Hippocampal formation (tissue), 2 donors: ENCODE measurements at places on chromosomes 7 and 10.
A peak's percentile ranks its signal among the peaks of the same experiment; 100 is the strongest.

- DNase-seq: no peak
Observed at GRCh38 chr7:120615703-120616102, 242.2 kb downstream of the TSPAN12 start.

GRCh38 chr10:117677239-117677638, 134.7 kb downstream of the EMX2 start:
- DNase-seq: no peak

GRCh38 chr7:54799792-54800191, 40.8 kb upstream of the SEC61G start:
- no peak for DNase-seq

DNA sequence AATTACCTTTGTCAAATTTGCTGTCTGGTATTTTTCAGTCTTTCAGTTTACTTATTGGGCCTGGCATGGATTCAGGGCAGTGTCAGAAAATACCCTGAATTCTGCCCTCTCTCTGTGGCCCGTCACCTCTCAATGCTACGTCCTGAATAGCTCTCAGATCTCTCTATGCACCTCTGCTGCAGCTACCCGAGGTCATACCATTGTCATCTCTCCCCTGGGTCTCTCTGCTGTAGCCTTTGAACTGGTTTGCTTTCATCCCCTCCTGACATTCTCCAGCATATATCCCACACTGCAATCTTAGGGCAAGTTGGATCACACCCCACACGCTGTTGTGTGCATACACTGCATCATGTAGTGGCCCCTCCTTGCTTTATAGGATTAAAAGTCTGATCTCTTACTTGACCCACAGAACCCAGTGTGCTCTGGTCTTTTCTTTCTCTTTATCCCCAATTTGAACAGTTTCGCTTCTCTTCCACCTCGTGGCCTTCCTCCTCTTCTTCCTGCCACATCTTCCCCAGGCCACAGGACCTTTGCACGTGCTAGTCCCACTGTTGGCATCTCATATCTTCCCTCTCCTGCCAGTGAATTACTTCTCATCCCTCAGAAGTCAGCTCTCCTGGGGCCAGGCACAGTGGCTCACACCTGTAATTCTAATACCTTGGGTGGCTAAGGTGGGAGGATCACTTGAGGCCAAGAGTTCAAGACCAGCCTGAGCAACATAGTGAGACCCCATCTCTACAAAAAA, 372.9 kb downstream of the GALNT17 start:
- DNase-seq: no peak

- DNase-seq: no peak
Observed at GRCh38 chr7:130982160-130982638, 248.2 kb upstream of the KLF14 start.

DNA sequence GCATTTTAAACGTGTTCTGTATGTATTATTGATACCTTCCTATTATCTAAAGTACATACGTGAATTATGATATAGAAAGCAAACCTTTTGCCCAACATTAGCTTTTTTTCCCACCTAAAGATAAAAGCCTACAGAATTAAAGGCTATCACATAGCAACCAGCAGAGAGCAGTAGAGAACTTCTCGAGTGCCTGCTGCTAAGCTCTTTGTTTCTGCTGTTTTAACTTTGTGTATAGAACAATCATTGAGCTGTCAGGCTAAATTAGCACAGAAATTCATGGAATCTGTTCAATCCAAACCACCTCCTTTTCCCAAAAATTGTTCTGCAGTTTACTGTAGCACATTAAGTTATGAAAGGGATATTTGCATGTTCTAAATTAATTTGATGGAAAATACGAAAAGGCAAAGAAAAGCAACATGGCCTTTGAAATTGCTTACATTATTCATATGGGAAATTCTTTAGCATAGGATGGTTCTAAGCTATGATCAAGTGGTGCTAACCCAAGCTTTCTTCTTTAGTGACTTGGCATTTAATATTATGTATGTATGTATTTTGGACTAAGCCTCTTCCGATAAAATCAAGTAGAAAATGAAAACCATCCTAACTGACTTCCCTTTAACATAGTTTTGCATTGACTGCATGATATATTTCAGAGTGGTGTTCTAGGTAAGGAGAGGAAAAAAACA, 1288.5 kb downstream of the GATA3 start:
- DNase-seq: peak; percentile 57

DNA sequence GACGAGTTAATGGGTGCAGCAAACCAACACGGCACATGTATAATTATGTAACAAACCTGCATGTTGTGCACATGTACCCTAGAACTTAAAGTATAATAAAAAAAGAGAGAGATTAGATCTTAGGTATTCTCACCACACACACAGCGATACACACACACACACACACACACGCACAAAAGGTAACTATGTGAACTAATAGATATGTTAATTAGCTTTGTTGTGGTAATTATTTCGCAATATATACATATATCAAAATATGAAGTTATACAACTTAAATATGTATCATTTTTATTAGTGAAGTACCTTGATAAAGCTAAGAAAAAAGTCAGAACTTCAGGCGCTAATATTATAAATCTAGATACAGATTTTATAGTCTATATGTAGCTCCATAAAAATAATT, 849.2 kb downstream of the IPMK start:
- DNase-seq: no peak

DNA sequence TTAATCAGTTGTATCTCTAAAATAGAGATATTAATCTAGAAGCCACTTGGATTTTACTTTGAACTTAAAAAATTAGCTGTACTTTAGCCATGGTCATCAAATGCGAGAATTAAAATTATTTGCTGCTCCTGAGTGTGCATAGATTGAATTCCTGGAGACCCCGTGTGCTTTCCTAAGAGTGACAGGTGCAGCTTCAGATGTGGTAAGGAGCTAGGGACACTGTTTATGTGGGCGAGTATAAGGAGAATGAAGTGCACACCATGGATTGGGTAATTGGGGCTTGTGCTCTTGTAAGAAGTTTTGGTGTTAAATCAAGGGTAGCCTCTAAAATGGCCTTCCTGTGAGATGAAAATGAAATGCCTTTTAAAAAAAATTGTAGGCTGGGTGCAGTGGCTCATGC, 9.8 kb downstream of the PLCE1 start:
- no peak for DNase-seq

DNA sequence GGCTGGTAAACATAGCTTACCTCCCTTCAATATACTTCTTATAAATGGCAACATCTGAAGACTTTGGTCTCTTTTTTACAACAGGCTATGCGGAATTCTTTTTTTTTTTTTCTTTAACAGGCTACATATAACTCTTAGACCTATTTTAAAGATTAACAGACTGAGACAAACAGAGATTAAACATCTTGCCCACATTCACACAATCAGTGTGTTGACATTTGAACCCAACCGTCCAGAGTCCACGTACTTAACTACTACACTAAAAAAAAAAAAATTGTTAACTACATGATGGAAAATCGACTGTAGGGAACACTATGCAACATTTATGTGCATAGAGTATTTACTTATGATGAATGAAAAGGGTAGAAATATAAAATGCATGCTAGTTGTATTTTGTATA, 298.5 kb downstream of the ELMO1 start:
- no peak for DNase-seq

GRCh38 chr10:26780106-26780792, 80.5 kb downstream of the ABI1 start:
- no peak for DNase-seq

GRCh38 chr10:133072196-133072595, 15.5 kb upstream of the ADGRA1 start:
- no peak for DNase-seq

GRCh38 chr7:66845379-66846095, 75.5 kb upstream of the TMEM248 start:
- DNase-seq: no peak

- DNase-seq: no peak
Observed at GRCh38 chr7:150800581-150801241, at the start of gene TMEM176A. Gene TMEM176A (plus strand): TSS chr7:150800769. CDS start chr7:150801551, 782 bp downstream.
